Activated naive CD8-positive, alpha-beta T cell treated with anti-CD3 and anti-CD28 coated beads, Interleukin-2, amount 10 ng/mL, durations not matched to agents 7 days and 5 days (primary cell): ENCODE measurements at places on chromosomes 16 and 17.

DNA sequence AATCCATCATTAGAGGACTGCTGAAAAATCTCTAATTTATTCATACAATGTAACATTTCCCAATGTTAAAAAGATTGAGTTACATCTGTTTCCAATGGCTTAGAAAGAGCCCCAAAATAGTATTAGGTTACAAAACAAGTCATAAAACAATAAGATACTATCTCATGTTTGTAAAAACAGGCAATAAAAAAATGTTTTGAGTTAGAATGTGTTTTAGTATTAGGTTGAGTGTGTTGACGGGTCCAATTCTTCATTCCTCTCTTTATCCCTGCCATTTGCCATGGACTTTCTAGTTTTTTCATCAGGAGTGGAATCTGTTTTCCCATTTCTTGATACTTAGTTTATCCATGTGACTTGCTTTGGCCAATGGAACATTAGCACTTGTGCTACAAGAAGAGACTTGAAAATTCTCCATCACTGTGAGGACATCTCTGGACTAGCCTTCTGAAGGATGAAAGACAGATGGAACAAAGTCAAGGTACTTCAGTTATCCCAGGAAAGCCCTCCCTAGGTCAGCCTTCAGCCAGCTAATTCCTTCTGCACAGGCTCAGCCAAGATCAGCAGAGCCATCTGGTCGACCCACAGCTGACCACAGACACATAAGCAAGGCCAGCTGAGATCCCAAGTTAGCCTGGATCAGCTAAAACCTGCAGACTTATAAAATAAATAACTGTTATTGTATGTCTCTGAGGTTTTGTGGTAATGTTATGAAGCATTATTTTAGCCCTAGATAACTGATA, 83.3 kb downstream of the HS3ST3A1 start:
- H3K36me3 ChIP-seq = no peaks in the 10 kb centered on the region
- H3K27ac ChIP-seq = no peak overlapping the region
- no peak for DNase-seq
- no peak overlapping the region for H3K4me3 ChIP-seq
- H3K4me1 ChIP-seq = no peaks in the 10 kb centered on the region
- H3K27me3 ChIP-seq = no peaks in the 10 kb centered on the region

DNA sequence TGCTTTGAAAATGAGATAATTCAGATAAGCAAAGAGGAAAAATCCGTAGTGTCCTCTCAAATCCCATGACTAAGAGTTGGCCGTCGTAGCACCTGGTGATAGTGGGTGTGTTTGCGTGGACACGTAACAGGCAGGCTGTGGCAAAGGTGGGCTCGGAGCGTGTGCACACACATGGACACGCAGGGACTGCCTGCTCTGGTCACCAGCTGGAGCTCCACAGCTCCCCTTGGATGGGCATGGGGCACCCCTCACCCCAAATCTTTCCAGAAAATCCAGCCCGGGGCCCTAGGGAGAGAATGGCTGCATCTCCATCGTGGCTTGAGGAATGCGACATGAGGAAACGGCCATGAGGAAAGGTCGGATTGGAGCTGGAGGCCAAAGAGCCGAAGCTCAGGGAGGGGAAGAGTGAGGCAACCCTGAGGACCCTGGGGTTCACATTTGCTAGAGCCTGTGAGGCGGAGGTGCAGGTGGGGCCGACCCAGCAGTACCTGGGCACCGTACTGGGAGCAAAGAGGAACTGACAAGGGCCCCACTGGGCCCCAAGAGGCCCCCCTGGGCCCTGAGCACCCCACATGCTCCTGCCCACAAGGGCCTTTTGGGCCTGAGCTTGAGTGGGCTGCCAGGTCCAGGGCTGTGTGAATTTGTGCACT, 51.6 kb downstream of the DNAH17 start:
- H3K4me3 ChIP-seq = no peak overlapping the region
- DNase-seq = no peak
- peaks cover 2% of the 10 kb centered on the region for H3K4me1 ChIP-seq
- H3K36me3 ChIP-seq = no peaks in the 10 kb centered on the region
- H3K27ac ChIP-seq = no peak overlapping the region

GRCh38 chr17:76121932-76122430, 18.4 kb upstream of the EXOC7 start:
- no peak for DNase-seq
- H3K27me3 ChIP-seq = no peaks in the 10 kb centered on the region
- peaks cover 27% of the 10 kb centered on the region for H3K4me1 ChIP-seq
- H3K4me3 ChIP-seq = peak overlapping the region; percentile 64

GRCh38 chr17:82385559-82386254, 14.1 kb downstream of the UTS2R start:
- no peak overlapping the region for H3K4me3 ChIP-seq
- no peak for DNase-seq
- no peak overlapping the region for H3K27ac ChIP-seq
- H3K36me3 ChIP-seq = no peaks in the 10 kb centered on the region

GRCh38 chr17:19664136-19664820, 15.7 kb downstream of the ALDH3A2 start:
- peaks cover 14% of the 10 kb centered on the region for H3K36me3 ChIP-seq
- H3K27ac ChIP-seq = no peak overlapping the region
- no peaks in the 10 kb centered on the region for H3K4me1 ChIP-seq

- H3K27ac ChIP-seq = no peak overlapping the region
- H3K36me3 ChIP-seq = no peaks in the 10 kb centered on the region
- peaks cover 22% of the 10 kb centered on the region for H3K27me3 ChIP-seq
- H3K4me3 ChIP-seq = no peak overlapping the region
Measured at GRCh38 chr16:68656751-68657150, 11.6 kb downstream of the CDH3 start.

- H3K27me3 ChIP-seq = no peaks in the 10 kb centered on the region
- no peak overlapping the region for H3K27ac ChIP-seq
- DNase-seq = no peak
- H3K4me3 ChIP-seq = no peak overlapping the region
- peaks cover 7% of the 10 kb centered on the region for H3K4me1 ChIP-seq
Measured at GRCh38 chr16:85586380-85587104, 26.6 kb upstream of the GSE1 start.

DNA sequence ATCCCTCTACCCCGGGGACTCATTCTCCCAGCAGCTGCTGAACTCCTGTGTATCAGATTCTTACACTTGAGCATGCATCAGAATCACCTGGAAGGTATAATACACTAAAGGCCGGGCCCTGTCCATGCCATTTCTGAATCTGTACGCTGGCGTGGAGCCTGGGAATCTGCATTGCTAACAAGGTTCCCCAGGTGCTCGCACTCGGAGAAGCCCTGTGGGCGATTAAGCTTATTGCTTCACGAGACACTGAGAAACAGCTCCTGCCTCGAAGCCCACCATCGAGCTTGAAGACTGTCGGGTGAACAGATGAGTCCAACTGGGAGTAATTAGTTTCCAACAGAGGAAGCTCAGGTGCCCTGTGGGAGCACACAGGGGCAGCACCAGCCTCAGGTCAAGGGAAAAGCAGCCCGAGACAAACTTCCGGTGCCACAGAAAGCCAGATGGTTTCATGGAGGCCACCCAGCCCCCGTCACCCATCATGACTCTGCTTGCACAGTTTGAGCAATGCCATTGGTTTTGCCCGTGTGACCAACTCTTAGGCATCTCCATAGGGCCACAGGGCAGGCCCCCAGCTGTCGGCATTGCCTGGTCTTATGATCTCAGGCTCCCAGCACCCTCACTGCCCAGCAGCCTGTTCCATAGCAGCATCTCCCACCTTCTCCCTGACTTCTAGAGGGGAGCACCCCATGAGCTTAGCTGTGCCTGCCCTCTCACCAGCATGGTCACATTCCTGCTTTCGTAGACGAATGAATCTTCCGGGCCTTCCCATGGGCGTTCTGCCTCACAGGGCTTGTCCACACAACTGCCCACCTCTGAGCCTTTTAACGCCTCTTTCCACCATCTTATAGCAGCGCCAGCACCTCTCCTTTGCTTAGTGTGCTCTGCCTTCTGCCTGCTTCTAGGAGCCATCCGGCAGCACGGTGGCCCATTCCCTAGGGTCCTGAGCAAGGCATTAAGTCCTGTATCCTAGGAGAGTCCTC, 10.9 kb downstream of the CTRB2 start:
- DNase-seq = no peak
- H3K27ac ChIP-seq = no peak overlapping the region
- peaks cover 5% of the 10 kb centered on the region for H3K4me1 ChIP-seq
- peaks cover 23% of the 10 kb centered on the region for H3K27me3 ChIP-seq
- H3K36me3 ChIP-seq = no peaks in the 10 kb centered on the region
